ENCODE measurements at places on chromosomes 6 and 20.

GRCh38 chr6:79762370-79762769 is 131.2 kb downstream of the SH3BGRL2 start:
- DNase-seq = no peak

DNA sequence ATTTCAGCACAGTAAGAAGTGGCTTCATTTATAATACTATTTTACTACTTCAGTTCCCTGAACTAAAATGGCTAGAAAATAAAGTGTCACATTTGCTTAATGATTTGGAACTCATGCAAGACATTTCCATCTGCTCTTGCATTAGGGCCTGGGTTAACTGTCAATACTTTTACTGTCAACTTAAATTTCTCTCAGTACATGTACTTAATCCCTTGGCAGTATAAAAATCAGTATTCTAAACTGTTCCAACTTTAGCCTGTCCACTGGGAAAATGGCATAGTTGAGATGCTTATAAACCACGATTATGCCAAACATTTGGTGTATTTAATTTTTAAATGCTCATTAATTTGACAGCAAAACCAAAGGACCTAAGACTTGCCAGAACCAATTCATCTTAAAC is 154.5 kb downstream of the ASCC3 start:
- no peak for DNase-seq

DNA sequence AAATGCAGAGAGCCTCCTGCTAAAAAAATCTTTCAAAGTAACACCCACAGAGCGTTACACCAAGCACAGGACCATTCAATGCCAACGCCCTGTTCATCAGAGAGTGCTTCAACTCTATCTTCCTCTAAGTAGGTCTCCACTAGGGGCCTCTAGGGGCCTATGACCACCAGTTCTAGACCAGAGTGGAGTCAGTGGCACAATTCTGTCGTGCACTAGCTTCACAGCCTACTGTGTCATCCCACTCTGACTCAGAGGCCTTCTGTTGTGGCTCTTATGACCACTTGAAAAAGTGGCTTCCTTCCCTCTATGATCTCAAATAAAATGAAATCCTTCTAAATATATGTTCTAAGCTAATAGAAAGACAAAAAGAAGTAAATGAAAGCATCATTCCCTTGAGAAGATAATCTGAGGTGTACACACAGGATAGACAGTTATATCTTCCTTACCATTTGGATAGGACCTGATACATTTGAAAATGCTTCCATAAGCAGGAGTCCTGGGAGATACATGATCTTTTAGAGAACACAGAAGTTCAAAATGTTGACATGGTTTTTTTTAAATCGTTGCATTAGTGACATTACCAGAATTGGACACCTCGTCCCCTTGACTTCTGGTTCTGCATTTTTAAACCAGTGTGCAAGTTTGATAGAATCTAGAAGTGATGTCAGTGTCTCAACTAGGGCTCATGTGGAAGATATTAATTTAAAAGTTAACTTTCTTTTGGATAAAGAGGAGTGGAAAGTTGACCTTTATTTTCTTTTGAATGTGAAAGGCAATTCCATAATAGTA is 151.9 kb downstream of the SH3BGRL2 start:
- no peak for DNase-seq

GRCh38 chr20:384723-385122 is 4.2 kb downstream of the TRIB3 start:
- DNase-seq = no peak

DNA sequence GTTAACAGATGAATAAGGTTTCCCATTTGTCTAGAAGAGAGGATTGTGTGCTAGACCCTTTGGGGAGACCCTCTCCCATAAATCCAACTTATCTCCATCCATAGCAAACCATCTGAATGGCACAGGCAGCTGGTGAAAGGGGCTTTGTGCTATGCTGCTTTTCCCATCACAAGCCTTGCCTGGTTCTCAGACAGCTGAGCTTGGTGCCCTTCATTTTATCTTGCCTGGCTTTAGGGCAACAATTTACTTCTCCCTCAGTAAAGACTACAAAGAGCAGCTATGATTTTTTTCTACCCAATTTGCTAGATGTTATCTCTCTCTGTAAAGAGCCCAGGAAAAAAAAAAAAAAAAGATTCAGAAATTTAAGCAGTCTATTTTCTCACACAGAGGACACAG is 117.0 kb upstream of the COL21A1 start:
- DNase-seq = no peak

- no peak for DNase-seq
Observed at GRCh38 chr6:167937948-167938911, 59.2 kb upstream of the KIF25 start.

DNA sequence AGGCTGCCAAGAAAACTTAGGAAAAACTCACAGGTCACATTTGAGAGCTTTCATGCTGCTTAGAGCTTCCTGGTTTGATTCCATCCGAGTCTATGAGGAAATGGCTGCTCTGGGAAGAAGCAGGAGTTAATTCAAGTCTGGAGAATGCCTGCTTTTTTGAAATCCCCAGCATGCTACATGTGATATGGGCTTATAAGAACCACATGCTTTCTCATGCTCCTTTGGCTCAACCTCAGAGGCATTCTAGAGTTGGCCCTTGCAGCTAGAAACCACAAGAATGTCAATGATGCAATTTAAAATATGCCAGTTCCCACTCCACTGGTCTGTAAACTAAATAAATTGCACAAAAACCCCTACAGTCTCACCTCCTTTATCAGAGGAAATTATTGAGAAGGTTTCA is 142.9 kb upstream of the OLIG3 start:
- DNase-seq = no peak

DNA sequence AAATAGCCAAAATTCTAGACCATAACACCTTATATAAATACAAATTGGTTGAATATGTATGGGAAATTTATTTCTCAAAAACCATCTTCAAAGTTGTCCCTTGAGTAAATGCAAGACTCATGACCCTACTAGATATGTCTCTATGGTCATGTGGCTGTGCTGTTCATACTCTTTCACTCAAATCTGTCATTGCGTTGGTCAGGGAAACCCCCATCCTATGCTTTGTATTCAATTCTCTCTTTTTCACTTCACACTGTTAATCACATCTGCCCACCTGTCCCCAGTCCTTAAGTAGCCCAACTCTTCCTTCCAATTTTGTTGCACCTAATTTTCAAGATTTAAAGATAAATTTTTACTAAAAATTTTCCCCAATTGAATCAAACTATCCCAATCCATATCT is 51.0 kb downstream of the RPS12 start:
- no peak for DNase-seq

GRCh38 chr20:50874111-50874757 is 57.0 kb downstream of the ADNP start:
- no peak for DNase-seq

Data from stimulated activated CD4-positive, alpha-beta T cell treated with anti-CD3 and anti-CD28 coated beads, Interleukin-2, amount 100 ng/mL, for 48 hours (primary cell).